ENCODE measurements at places on chromosomes 4 and X.

DNA sequence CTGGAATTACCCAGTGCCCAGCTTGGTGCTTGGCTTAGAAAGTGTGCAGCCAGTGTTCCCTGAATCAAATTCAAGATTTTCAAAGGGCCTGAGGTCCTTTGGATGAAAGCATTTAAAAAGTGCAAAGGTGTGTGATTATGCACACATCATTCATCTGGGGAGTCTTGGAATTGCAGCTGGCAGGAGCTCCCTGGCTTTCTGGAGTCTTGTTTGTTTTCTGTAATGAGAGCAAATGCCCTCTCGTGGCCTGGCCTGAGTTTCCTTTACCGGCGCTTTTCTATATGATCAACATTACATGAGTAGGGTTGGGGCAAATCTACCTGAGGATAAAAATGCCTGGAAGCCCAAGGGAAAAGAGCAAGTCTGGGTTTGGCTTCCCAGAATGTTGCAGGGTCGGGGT is 24.6 kb upstream of the SORCS2 start:
- DNase-seq = no peak

- DNase-seq = no peak
These were observed 18.5 kb downstream of the MAEA start for GRCh38 chr4:1307951-1308735.

DNA sequence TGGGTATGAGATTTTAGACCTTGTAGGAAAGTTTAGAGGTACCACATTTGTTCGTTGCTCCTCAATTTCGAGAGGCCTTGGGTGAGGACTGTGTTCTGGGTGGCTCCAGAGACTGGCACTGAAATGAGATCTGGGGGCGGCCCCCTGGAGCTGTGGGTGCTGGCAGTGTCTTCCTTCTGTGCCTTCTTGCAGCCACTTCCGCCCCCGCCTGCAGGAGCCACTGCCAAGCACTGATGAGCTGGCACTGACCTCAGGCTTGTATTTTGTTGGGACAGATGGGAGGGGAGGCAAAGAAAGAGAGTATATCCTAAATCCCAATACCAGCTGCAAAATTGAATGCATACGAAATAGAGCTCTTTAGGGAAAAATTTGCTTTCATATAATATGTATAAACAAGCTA is 64.5 kb upstream of the CLDN34 start:
- no peak for DNase-seq

- no peak for DNase-seq
These were observed 73.0 kb upstream of the WDFY3 start for GRCh38 chr4:85039526-85039925.

GRCh38 chrX:23637187-23637586 is 30.1 kb upstream of the PRDX4 start:
- DNase-seq = no peak

DNA sequence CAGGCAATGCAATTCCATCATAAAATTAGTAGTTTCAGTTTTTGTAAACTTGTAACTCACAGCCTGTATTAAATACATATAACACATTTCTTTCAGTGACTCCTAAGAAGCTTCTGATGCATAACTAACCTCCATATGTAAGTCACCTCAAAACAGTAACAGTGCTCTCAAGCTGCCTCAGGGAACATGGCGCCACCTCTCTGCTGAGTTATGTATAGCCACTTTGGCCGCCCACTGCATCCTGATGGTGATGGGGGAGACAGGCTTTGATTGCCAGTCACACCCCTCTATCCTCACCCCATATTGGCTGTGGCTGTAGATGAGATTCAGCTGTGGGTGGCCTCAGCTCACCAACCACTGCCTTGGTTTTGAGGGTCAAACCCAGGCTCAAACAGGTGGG is 54.3 kb downstream of the LRBA start:
- DNase-seq = peak; percentile 21

GRCh38 chr4:106801386-106801785 is 234.7 kb downstream of the DKK2 start:
- no peak for DNase-seq

DNA sequence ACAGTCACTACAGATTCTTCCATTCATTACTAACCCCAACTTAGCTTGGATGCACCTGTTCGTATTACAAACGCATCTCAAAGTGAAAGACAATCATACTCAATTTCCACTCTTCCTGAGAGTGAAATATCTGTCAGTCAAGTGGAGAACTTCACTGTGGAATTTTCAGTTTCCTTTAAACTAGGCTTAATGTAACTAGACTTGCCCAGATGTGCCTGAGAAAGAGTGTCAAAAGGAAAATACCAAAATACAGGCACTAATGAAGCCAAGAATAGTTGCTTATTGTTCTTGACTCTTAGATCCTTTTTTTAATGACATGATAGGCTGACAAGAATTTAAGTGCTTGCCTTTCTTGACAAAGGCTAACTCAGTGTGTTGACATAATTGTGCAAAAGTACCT is 72.4 kb upstream of the NR3C2 start:
- DNase-seq = no peak

GRCh38 chr4:183867247-183867646 is 37.9 kb upstream of the STOX2 start:
- no peak for DNase-seq

DNA sequence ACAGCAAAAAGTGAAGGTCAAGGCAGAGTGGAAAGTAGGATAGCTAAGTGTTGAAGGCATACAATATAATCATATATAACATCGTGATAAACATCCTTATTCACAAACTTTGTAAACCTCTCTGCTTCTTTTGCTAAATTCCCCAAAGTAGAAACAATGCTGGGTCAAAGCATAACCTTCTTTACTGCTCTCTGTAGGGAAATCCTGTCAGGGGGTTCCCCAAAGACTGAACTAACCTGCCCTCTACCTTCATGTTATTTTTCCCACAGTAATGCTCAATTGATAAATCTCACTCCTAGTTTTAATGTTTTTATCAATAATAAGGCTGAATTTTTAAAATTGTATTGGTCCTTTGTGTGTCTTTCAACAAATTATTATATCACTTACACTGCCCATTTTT is 55.7 kb downstream of the DCHS2 start:
- DNase-seq = no peak

GRCh38 chrX:30570505-30570904 is 7.1 kb downstream of the TASL start:
- no peak for DNase-seq

- no peak for DNase-seq
These were observed 20.3 kb upstream of the SOD3 start for GRCh38 chr4:24775032-24775605.

- DNase-seq = no peak
These were observed 270.6 kb downstream of the ADGRA3 start for GRCh38 chr4:22245294-22245693.

DNA sequence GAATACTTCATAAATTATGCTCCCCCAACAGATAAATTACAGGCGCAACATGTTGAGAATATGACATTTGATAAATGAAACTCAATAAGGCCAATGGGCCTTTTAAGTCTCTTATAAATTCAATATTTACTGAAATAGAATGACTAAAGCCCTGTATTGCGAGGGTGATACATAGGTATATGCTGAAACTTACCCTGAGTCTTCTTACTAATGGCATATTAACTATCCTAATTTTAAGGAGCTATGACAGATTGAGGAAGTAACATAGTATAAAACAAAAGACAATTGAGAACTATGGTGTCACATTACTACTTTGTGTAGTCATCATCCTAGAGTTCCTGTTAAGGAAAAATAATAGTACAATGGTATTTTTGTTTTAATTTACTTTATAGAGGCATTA is 440.7 kb downstream of the IL15 start:
- no peak for DNase-seq

DNA sequence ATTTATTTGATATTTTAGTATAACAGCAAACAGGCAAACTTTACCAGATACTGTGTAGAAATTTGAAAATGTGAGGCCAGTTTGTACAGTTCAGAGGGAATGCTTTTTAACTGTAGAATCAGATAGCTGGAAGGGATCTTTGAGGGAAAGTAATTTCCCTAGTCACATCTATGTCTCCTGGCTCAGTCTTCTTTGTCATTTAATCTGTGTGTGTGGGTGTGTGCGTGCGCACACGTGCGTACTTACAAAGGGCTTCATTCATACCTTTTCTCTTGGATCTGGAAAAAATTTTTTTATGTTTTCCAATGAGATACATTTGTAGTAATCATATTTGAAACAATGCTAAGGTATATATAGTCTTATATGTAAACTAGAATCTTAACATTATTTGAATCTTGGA is 44.6 kb downstream of the IL13RA1 start:
- no peak for DNase-seq

- DNase-seq = no peak
These were observed 75.0 kb downstream of the TBC1D9 start for GRCh38 chr4:140681201-140681600.

DNA sequence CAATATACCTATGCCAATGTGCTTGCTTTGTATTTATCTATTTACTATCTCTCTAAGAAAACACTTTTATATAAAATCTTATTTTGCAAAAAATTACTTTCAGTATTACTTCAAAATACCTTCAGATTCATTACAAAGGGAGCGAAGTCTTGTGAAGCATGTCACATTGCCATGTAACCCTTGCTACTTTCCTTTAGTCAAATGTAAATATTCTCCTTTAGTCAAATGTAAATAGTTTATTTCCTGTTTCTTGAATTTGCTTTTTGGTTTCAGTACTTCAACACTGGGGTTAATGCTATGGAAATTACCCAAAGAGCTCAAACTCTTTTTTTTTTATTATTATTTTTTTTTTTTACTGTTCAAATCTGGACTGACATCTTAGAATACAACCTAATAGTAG is 383.3 kb downstream of the GRXCR1 start:
- no peak for DNase-seq

GRCh38 chrX:131874300-131874699 is 148.8 kb upstream of the STK26 start:
- DNase-seq = no peak

- no peak for DNase-seq
These were observed 73.1 kb downstream of the CXXC4 start for GRCh38 chr4:104421566-104421965.
